ENCODE measurements at places on chromosomes 6 and 20.

DNA sequence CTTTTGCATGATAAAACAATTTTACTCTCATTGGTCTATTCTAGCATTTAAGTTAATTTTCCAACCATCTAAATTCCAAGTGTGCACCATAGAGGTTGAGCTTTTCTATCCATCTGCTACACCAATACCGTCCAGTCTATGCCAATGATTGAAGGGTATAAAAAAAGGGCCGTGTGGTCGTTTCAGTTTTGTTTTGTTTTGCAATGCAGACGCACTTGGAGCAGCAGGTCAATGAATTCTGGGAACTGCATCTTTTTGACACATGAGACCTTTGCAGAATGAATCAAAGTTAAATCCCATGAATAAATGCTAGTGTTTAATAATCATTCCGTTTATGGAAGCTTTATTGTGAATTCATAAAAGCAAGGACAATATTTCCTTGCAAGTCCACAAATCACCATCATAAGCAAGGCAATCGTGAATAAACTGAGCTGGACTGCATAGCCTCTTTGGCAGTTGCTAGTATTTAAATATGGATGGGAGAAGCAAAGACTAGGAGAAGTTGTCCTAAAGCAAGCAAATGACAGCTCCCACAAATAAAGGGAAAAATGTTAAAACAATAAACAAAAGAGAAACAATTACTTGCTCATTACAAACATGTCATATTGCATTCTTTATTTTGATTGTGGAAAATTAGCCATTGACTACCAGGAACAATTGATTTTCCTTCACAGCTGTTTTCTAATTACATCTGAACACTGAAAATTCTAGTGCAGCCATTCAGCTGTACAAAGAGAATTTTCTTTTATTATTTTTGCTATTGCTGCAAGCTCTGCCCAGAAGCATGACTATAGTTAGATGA is 649.7 kb upstream of the GJE1 start:
- peak; percentile 55 for DNase-seq

- no peak for DNase-seq
Measured at GRCh38 chr20:12531626-12532025, 477.1 kb upstream of the SPTLC3 start.

GRCh38 chr6:160418370-160418769 is 70.2 kb downstream of the SLC22A3 start:
- DNase-seq, result no peak

GRCh38 chr6:131660195-131660594 is 23.1 kb downstream of the ENPP3 start:
- peak; percentile 55 for DNase-seq

DNA sequence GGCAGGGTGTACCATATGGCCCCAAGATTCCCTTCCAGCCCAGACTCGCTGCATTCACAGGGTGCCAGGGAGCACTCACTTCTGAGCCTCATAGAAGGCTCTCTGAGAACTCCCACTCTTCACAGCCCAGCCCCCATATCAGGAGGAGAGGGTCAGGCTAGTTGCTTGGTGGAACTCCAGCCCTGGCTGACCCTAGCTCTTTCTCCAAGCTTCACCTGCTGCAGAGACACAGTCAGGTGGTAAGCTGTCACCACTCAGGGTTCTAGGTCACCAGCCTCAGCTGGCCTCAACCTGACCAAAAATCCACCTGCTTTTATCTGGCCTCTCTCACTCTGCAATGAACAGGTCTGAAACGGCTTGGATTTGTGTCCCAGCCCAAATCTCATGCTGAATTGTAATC is 162.7 kb upstream of the MLN start:
- no peak for DNase-seq

- no peak for DNase-seq
Measured at GRCh38 chr20:2293971-2294370, 1.8 kb upstream of the TGM3 start.

Data from hematopoietic multipotent progenitor cell treated with erythropoietin and hydrocortisone succinate and interleukin-3 and kit ligand, for 4 days (in vitro differentiated cells).